IMR-90 (cell line): ENCODE measurements at places on chromosomes 1 and 21. TPM values are rescaled to one million over a fixed set of nuclear protein-coding genes. Genes with fewer than 3 reads are reported as not detected.

Gene TBX19
- 0.89 and 1.0 TPM in 2 replicates for polyA plus RNA-seq

DNA sequence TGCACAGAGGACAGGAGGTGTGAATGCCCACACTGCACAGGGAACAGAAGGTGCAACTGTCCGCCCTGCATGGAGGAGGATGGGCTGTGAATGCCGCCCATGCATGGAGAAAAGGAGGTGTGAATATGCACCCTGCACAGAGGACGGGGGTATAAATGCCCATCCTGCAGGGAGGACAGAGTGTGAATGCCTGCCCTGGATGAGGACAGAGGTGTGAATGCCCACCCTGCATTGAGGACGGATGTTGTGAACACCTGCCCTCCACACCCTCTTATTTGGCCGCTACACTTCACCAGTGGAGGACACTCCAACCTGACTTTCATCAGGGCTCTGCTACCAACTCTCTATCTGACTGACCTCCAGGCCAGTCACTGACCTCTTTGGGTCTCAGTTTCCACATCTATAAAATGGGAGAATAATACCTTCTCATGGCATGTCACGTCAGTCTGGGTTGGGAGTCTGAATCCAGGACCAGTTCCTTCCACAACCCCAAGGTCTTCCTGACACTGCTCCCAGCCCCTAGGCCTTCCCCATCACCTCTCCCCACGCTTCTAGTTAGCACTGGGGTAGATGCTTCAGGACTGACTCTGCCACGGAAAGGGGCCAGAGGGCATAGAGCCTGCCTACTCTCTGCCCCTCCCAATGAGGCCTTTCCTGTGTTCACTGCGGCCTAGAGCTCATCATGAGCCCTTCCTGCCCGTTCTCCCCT, 28.4 kb downstream of the ZBTB17 start:
- no peak for DNase-seq

DNA sequence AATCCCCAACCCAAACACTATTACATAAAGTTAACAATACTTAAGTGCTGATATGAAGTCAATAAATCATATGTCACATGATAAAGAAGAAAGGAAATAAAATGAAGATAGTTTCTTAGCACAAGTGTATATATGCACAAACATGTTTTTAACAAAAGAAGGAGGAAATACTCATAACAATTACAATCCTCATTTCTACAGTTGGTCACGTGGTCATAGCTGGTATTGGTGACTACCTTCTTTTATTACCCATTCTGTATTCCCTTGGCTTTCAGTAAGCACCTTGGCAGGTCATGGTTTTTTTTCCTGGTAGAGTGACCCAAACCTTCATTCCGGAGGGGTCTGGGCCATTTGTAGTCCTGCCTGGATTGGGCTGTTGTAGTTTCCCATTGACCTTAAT, 137.1 kb upstream of the KCND3 start:
- no peak for DNase-seq

- DNase-seq = peak; percentile 37
Measured at GRCh38 chr1:65235867-65236805, 73.2 kb upstream of the DNAJC6 start.

DNA sequence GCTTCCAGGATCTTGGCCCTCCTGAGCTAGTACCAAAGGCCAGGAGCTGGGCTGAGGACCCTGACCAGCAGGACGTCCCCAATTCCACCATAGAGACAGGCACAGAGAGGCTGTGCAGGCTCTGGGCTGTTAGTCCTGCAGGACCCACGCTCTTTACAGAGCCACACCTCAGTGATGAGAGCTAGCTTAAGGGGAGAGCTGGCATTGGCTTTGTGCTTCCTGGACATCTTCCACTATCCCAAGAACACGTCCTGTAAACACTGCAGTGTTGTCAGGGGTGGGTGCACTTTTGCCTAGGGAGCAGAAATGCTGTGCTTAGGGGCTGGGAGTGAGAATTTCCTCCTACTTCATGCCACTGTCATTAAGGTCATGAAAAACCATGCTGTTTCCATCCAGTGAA, 91.7 kb upstream of the EDN2 start:
- no peak for DNase-seq
